ENCODE measurements at places on chromosomes 2 and 18. TPM values are rescaled to one million over a fixed set of nuclear protein-coding genes. Genes with fewer than 3 reads are reported as not detected.

FBLN7 gene
- total RNA-seq, result 0.11 TPM

DNA sequence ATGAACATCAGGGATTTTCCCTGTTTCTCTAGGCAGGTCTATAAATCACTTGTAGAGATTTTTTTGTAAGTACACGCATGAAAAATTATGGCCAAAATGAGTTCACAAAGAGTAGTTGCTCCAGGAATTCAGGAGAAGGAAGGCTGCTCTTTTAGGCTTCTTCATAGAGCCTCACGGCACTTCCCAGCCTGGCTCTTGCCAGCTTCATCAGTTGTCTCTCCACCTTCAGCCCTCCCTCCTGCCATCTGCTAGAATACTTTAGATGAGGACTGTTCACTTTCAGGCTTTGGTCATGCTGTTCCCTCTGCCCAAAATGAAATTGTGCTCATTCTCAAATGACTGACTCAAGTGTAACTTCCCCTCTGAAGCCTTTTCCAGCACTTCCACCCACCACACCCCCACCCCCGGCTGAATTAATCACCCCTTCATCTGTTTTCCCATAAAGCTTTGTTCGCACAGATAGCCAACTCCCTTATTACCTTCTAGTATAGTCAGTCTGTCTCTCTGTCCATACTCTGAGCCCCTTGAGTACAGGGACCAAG, 1.8 kb upstream of the ABCA12 start:
- peaks cover 28% of the 10 kb centered on the region for H3K4me1 ChIP-seq
- H3K27me3 ChIP-seq, result no peaks in the 10 kb centered on the region
- H3K36me3 ChIP-seq, result no peaks in the 10 kb centered on the region
- no peak overlapping the region for H3K4me3 ChIP-seq
- no peak overlapping the region for H3K27ac ChIP-seq
- DNase-seq, result peak; percentile 28

TMEM169 gene
- total RNA-seq, result not detected

DNA sequence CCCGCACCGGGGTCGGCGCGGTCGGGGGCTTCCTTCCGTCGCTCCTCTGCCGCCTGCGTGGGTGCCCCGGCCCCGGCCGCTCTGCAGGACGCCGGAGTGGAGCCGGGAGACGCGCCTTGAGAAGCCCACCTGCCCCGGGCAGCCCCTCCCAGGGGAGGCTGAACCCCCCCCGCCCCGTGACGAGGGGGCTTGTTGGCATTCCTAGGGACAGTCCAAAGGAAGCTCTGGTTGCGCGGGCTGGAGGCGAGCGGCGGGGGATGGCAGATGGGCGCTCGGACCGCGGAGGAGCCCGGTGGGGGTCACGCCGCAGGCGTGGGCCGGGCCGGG, 133.5 kb upstream of the MGAT5 start:
- DNase-seq, result no peak
- peak overlapping the region; percentile 61 for H3K27ac ChIP-seq
- no peaks in the 10 kb centered on the region for H3K36me3 ChIP-seq
- H3K4me3 ChIP-seq, result peak overlapping the region; percentile 84
- H3K4me1 ChIP-seq, result peaks cover 11% of the 10 kb centered on the region

COL3A1 gene
- total RNA-seq, result 2,141 TPM

DNA sequence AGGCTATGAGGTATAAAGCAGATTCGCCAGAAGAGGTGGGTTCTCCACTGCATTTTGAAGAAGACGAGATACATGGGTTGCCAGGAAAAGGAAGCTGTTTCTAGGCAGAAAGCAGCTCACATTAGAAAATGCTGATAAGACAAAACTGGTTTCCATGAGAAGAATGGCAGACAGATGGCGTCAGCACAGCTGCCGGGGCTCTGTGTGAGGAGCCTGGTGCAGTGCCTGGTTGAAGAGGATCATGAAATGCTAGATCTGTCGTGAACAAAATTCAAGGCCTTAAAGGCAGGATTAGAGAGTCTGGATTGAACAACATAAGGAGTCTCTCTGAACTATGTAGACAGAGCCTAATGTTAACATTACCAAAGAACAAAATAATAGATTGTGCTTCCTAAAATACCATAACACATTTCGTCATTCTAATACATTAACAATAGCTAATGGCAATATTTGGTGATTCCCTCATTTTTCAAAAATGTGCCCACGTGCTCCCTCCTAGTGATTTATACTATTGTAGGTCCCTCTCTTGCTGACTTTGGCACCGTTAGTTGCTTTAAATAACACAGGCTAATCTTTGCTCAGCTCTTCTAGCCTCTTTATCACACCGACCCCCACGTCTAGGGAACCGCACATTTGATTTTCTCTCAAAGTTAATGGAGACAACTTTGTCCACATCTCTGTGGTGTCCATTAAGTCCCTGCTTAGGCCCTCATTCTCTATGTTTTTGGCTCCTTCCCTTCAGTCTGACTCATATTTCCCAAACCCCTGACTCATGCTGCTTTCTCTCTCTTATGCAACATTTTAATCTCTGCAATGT, 38.2 kb downstream of the EFEMP1 start:
- peak; percentile 90 for DNase-seq
- no peaks in the 10 kb centered on the region for H3K27me3 ChIP-seq
- H3K27ac ChIP-seq, result peak overlapping the region; percentile 92
- peaks cover 85% of the 10 kb centered on the region for H3K4me1 ChIP-seq
- H3K36me3 ChIP-seq, result peaks cover 41% of the 10 kb centered on the region
- no peak overlapping the region for H3K4me3 ChIP-seq

DNA sequence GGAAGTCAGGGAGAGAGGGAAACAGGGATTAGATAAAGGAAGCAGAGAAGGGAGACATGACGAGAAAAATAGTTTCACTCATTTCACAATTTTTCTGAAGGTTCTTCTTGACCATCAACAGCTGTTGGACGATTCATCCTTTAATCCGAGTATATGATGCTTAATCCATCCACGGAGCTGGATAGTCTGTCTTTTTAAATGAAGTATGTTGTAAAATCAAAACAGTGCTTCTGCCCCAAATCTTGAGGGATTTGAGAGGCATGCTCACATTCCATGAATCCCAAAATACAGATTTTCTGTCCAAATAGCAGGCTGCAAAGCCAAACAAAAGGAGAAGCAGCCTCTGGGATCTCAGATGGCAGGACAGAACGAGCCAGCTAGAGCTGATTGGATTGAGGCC, 47.5 kb downstream of the EPAS1 start:
- no peak overlapping the region for H3K27ac ChIP-seq
- no peak overlapping the region for H3K4me3 ChIP-seq
- no peaks in the 10 kb centered on the region for H3K36me3 ChIP-seq
- no peaks in the 10 kb centered on the region for H3K4me1 ChIP-seq

DNA sequence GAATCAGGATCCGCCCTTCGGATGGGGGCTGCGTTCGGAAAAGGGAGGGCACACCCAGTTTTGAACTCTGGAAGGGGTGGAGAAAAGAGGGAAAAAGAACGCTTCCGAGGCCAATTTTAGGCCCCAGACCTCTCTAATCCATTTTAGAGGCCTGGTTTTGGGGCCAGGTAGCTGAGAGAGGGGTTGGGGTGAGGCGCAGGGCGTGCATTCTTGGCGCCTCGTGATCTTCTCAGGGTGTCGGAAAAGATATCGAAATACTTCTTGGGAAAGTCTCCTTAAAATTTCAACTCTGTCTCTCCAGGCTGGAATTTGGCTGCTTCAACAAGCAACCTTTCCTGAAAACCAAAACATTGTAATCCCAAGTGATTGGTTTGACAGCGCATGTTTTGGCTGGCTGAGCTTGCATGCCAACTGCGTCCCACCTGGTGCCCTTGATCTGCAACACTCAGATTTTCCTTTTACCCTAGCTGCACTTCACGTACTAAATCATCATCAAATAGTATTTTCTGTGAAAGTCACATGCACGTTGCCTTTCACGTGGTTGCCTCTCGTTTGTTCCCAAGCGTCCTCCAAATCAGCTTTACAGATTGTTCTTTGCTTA, 864 bp upstream of the XPO1 start:
- H3K4me1 ChIP-seq, result peaks cover 19% of the 10 kb centered on the region
- H3K27ac ChIP-seq, result peak overlapping the region; percentile 94
- H3K36me3 ChIP-seq, result no peaks in the 10 kb centered on the region
- peak overlapping the region; percentile 82 for H3K4me3 ChIP-seq
- peak; percentile 65 for DNase-seq
- no peaks in the 10 kb centered on the region for H3K27me3 ChIP-seq
